ENCODE measurements at places on chromosomes 12 and 14. TPM values are rescaled to one million over a fixed set of nuclear protein-coding genes. Genes with fewer than 3 reads are reported as not detected.

GRCh38 chr12:41205070-41205709, 17.1 kb downstream of the PDZRN4 start:
- H3K4me1 ChIP-seq: no peaks in the 10 kb centered on the region
- no peak for DNase-seq
- H3K27ac ChIP-seq: no peak overlapping the region
- H3K36me3 ChIP-seq: no peaks in the 10 kb centered on the region
- no peaks in the 10 kb centered on the region for H3K27me3 ChIP-seq
- H3K4me3 ChIP-seq: no peak overlapping the region

DNA sequence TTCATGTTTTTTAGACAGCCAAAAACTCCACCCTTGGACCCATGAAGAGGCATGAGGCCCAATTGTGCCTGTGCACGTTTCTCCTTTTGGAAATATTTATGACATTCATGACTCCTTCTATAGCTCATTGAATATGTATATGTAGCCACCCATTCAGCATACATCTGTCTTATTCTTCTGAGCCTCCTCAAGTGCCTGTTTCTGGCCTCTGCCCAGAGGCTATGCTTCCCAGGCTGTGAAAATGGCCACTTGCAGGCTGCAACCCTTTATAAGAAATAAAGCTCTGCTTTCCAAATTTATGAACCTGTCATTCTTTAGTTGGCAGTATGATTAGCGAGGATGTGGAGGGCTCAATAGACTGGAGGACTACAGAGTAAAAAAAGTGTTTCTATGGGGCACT, 35.3 kb downstream of the TSPAN19 start:
- no peaks in the 10 kb centered on the region for H3K36me3 ChIP-seq
- H3K27ac ChIP-seq: no peak overlapping the region
- peaks cover 4% of the 10 kb centered on the region for H3K4me1 ChIP-seq
- no peak for DNase-seq

DNA sequence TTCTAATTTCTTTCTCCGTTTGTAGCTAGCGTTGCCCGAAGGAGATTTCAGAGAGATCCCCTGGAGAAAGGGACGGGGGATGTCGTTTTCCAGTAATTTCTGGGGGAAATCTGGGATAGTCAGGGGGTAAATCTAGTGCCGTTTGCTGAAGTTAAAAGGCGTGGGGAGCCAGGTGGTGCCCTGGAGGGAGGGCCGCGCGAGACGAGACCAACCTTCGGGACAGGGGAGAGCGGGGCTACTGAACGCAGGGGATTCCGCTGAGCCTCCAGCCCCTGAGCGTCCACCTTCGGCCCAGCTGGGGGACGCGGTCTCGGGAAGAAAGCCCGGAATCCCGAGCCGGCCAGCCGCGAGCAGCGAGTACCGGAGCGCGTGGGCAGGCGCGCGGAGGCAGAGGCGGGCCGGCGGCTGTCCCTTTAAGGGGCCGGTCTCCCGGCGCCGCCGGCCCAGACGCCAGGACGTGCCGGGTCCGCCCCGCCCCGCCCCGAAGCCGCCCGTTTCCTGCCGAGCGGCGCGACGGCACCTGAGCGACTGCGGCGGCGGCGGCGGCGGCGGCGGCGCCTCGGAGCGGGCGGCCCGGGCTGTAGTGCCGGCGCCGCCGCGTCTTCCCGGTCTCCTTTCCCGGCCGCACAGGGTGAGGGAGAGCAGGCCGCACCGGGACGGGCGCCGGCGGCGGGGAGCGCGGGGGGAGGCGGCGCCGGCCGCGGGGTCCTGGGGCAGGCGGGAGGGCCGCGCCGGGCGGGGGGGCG, at the start of gene KTN1:
KTN1 (plus strand) TSS at position 484 of the 746 bp plus-strand sequence. CDS start 31,842 bp downstream, outside the sequence.
- H3K4me1 ChIP-seq: peaks cover 53% of the 10 kb centered on the region
- DNase-seq: peak; percentile 97
- no peaks in the 10 kb centered on the region for H3K36me3 ChIP-seq
- peak within 1 kb of the TSS; percentile 82 for H3K4me3 ChIP-seq
- H3K27me3 ChIP-seq: no peaks in the 10 kb centered on the region
- H3K27ac ChIP-seq: peak within 1 kb of the TSS; percentile 68

DNA sequence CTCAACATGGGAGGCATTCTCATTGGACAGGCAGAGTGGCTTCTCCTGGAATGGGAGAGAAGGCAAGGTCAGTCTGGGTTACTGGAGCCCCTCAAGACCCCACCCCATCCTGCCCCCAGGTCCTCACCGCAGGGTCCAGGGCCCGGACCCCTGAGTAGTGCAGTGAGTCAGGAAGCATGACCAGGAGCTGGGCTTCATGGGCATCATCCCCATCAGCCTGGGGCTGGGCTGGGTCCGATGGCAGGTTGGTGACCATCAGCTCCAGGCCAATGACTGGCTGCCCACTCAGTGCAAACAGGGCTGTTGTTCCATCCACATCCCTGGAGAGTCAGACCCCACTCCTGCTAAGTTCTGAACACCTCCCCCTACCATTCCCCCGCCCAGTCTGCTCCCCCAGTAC, 13.1 kb downstream of the ITGA7 start:
- H3K27me3 ChIP-seq: no peaks in the 10 kb centered on the region
- no peak overlapping the region for H3K27ac ChIP-seq
- DNase-seq: no peak
- no peaks in the 10 kb centered on the region for H3K4me1 ChIP-seq
- no peak overlapping the region for H3K4me3 ChIP-seq

DNA sequence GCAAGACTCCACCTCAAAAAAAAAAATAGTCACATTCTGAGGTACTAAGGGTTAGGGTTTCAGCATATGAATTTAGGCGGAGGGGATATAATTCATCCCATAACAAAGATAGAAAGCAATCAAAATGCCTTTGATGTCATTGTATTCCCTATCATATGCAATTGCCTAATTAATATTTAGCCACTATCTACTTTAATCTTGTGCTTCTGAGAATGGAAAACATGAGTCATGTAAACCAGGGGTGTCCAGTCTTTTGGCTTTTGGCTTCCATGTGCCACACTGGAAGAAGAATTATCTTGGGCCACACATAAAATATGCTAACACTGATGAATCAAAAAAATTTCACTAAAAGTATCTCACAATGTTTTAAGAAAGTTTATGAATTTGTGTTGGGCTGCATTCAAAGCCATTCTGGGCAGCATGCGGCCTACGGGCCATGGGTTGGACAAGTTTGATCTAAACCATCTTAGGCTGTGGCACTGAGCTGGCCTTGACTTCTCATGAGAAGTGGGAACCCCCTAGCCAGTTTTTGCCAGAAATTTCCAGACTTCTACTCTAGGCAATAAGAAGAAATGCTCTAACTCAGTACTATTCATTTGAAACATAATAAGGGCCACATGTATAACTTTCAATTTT, 219.8 kb downstream of the PTPRO start:
- no peaks in the 10 kb centered on the region for H3K27me3 ChIP-seq
- H3K4me3 ChIP-seq: no peak overlapping the region
- no peaks in the 10 kb centered on the region for H3K36me3 ChIP-seq
- H3K27ac ChIP-seq: no peak overlapping the region
- DNase-seq: no peak
- no peaks in the 10 kb centered on the region for H3K4me1 ChIP-seq

GRCh38 chr14:67345583-67345982, 14.0 kb downstream of the ATP6V1D start:
- H3K36me3 ChIP-seq: peaks cover 28% of the 10 kb centered on the region
- no peak overlapping the region for H3K27ac ChIP-seq
- peak; percentile 38 for DNase-seq
- peaks cover 11% of the 10 kb centered on the region for H3K4me1 ChIP-seq
- no peak overlapping the region for H3K4me3 ChIP-seq
- H3K27me3 ChIP-seq: no peaks in the 10 kb centered on the region

GRCh38 chr12:96242597-96242996, 48.4 kb downstream of the ELK3 start:
- peaks cover 14% of the 10 kb centered on the region for H3K4me1 ChIP-seq
- no peak for DNase-seq
- no peak overlapping the region for H3K27ac ChIP-seq
- no peak overlapping the region for H3K4me3 ChIP-seq

DNA sequence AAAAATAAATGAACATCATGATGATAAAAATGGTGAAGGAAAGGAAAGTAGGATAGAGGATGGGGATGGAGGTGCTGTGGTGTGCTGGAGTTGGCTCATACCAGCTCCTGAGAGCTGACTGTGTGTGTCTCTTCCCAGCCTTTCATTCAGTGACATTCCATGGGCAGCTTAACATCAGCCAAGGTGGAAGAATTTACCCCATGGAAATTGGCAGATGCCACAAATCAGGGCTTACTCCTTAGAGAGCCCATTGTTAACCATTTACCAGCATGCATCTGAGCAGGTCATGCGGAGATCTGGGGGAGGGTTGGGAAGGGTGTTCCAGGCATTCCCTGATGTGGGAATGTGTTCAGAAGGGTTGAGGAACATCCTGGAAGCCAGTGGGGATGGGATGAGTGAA, 164.7 kb upstream of the MYL2 start:
- no peaks in the 10 kb centered on the region for H3K36me3 ChIP-seq
- no peak overlapping the region for H3K27ac ChIP-seq
- DNase-seq: no peak
- H3K4me1 ChIP-seq: no peaks in the 10 kb centered on the region
- H3K4me3 ChIP-seq: no peak overlapping the region

DNA sequence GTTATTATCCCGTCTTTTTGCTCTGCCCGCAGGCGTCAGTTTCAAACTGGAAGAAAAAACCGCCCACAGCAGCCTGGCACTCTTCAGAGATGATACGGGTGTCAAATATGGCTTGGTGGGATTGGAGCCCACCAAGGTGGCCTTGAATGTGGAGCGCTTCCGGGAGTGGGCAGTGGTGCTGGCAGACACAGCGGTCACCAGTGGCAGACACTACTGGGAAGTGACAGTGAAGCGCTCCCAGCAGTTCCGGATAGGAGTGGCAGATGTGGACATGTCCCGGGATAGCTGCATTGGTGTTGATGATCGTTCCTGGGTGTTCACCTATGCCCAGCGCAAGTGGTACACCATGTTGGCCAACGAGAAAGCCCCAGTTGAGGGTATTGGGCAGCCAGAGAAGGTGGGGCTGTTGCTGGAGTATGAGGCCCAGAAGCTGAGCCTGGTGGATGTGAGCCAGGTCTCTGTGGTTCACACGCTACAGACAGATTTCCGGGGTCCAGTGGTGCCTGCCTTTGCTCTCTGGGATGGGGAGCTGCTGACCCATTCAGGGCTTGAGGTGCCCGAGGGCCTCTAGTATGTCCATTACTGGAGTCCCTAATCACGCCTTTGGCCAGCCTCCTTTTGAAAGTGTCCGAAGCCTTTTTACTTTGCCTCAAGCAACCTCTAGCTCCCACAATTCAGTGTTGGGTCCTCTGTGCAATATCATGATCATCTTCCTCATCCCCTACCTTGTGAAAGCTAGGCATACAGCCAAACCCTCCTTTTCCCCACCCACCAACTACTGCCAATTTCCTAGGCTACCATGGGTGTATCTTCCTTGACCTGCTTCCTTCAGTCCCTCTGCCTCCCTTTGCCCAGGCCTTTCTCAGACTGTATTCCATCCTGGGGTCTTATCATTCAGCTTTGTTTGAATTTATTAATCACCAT, 891 bp downstream of the SPRYD4 start:
- H3K36me3 ChIP-seq: no peaks in the 10 kb centered on the region
- no peaks in the 10 kb centered on the region for H3K27me3 ChIP-seq
- DNase-seq: peak; percentile 22

GRCh38 chr12:91224401-91224800, 41.8 kb upstream of the DCN start:
- DNase-seq: no peak
- H3K4me3 ChIP-seq: no peak overlapping the region

DNA sequence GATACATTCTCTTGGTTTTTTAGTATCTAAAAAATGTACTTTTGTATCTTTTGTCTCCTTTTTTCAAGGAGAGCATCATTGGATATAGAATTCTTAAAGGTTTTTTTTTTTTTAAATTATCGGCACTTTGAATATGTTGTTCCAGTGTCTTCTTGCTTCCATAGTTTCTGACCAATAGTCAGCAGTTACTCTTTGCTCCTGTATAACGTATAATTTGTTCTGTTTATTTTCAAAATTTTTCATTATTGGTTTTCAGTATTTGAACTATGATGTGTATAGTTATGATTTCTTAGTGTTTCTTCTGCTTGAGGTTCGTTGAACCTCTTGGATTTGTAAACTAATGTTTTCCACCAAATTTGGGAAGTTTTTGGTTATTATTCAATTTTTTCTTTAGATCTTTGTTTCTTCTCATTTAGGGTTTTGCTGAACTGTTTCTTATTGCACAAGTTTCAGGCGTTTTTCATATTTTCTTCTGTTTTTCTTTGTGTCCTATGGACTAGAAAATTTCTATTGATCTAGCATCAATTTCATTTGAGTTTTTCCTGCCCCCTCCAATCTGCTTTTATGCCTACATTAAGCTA, 93.9 kb downstream of the PLBD1 start:
- no peak overlapping the region for H3K27ac ChIP-seq
- H3K27me3 ChIP-seq: no peaks in the 10 kb centered on the region
- DNase-seq: peak; percentile 7
- no peak overlapping the region for H3K4me3 ChIP-seq

- peaks cover 20% of the 10 kb centered on the region for H3K27me3 ChIP-seq
- no peak for DNase-seq
- no peak overlapping the region for H3K27ac ChIP-seq
- H3K36me3 ChIP-seq: no peaks in the 10 kb centered on the region
- no peaks in the 10 kb centered on the region for H3K4me1 ChIP-seq
These were observed 348.0 kb downstream of the BCL11B start for GRCh38 chr14:98924046-98924445.

Gene TMED8
- 17.8 TPM for total RNA-seq

All from PC-3 (cell line).